EL (cell line): ENCODE measurements at places on chromosomes 3 and 15.

DNA sequence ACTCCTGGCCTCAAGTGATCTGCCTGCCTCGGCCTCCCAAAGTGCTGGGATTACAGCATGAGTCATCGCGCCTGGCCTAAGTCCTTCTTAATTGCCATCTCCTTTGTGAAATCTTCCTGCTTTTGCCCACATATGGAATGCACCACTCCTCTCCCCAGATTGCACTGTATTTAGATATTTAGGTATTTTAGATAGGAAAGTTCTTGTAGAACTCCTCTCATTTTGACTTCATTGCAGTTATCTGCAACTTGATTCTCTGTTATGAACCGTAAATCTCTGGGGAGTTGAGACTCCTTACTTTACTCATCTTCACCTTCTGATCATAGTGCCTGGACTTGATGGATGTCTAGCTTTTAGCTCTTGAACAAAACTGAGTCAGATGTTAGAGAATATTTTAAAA is 150.7 kb downstream of the AKAP13 start:
- peak; percentile 20 for DNase-seq

DNA sequence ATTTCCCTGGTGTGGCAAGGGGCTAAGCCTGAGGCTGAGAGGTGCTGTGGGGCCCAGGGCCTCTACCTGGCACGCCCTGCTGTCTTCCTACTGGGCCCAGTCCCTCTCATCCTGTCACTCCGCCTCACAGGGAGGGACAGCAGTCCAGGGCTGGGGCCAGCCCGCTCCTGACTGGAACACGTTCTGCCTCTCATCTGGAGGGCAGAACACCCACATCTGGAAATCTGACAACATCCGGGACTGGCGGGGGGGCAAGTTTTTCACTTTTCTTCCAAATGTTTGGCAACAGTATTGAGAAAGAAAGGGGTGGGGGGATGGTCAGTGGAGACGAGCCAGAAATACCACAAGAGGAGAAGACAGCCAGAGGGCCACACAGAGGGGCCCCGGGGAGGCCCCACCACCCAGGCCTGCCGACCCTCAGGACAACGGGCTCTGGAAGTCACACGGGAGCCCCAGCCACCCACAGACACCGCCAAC is 1.8 kb upstream of the MYL3 start:
- DNase-seq = peak; percentile 17

DNA sequence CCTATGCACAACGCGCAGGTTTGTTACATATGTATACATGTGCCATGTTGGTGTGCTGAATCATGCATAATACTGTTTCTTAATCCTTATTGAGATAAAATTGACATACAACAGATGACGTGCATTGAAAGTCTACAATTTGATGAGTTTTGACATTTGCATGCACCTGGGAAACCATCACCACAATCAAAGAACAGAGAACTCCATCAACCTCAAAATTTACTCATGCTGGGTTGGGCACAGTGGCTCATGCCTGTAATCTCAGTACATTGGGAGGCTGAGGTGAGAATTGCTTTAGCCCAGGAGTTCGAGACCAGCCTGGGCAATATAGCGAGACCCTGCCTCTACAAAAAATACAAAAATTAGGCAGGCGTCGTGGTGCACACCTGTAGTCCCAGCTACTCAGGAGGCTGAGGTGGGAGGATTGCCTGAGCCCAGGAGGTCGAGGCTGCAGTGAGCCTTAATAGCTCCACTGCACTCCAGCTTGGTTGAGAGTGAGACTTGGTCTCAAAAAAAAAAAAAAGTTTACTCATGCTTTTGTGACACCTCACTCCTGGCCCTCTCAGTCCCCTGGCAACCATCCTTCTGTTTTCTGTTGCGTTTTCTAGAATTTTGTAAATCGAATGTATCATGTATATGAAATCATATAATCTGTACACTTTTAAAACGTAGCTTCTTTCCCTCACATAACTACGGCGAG is 56.6 kb downstream of the BHLHE40 start:
- DNase-seq = no peak

GRCh38 chr3:178381555-178381954 is 154.7 kb upstream of the KCNMB2 start:
- peak; percentile 82 for DNase-seq

GRCh38 chr3:38782148-38782547 is 33.9 kb downstream of the SCN10A start:
- peak; percentile 5 for DNase-seq

GRCh38 chr3:100103558-100104441 is 10.5 kb downstream of the FILIP1L start:
- peak; percentile 81 for DNase-seq

DNA sequence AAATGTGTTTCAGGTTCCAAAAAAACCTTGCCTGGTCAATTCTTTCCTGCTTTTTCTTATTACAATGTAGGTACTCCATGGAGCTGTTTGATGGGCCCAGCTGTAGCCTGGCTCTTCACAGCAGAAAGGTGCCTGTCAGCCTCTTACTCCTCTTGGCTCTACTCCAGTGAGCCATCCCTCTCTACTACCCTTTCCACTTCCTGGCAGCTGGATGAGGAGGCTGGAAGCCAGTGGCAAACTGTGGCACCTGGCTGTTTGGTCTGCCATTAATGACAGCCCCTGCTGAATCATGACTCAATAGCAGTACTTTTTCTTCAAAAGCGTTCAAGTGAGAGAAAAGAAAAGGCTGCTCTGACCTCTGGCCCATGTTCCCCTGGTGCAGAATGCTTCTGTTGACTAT is 618.1 kb downstream of the PYDC2 start:
- DNase-seq = no peak

- no peak for DNase-seq
These were observed 995.9 kb upstream of the CFAP20DC start for GRCh38 chr3:60045686-60046085.

DNA sequence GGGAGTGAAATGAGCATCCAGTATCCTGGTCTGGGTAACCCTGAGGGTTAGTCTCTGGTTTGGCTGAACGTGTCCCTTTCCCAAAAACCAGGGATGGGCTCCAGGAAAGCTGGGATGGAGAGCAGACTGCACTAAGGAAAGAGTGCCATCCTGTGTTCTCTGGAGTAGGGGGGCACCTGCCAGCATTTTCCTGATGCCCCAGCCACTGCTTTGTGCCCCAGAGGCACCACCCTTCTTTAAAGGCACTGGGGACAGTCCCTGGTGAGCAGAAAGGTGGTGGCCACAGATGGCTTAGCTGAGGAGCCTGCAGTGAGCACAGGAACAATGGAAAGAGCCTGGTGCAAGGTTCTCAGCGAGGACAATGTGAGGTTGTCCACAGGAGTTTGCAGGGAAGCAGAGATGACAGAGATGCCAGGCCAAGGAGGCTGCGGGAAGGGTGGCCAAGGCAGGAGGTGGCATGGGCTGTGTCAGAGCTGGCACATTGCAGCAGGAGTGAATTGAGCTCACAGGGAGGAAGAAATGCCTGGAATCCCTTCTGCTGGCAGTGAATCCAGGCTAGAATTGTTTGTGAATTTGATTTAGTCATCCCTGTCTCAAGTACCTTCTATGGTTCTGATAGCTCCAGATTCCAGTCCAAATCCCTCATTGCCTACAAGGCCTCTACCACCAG is 39.9 kb downstream of the AMOTL2 start:
- DNase-seq = peak; percentile 58

- DNase-seq = peak; percentile 78
These were observed 7.7 kb downstream of the CCR2 start for GRCh38 chr3:46361408-46362283.

GRCh38 chr3:129022114-129023007 is 21.3 kb downstream of the EFCC1 start:
- no peak for DNase-seq

GRCh38 chr3:140428380-140428779 is 249.5 kb upstream of the TRIM42 start:
- no peak for DNase-seq

DNA sequence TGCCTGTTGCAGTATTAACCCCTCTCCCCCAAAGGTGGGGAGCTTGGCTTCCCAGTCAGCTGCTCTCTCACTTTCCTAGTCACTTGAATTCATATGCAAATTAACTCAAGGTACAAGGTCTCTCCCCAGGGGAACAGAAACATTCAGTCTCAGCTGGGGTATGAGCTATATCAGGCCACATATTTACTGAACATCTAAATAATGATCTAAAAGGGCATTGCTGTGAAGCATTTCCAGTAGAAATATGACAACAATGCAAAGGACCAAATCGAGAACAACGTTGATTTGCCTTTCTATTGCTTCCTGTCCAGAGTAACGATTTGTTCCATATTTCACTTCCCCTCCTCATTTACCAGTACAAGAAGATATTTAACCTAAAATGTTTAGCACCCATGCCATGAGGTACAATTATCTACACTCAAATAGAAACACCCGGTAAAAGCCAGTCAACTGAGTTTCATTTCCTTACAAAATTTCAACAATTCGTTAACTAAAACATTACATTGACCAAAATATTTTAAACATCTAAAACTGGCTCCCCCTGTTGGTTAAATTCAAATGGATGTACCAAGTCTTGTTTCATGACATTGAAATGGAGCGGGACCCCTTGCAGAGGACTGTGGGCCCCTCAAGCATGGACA is 36.5 kb upstream of the KLHL6 start:
- no peak for DNase-seq

DNA sequence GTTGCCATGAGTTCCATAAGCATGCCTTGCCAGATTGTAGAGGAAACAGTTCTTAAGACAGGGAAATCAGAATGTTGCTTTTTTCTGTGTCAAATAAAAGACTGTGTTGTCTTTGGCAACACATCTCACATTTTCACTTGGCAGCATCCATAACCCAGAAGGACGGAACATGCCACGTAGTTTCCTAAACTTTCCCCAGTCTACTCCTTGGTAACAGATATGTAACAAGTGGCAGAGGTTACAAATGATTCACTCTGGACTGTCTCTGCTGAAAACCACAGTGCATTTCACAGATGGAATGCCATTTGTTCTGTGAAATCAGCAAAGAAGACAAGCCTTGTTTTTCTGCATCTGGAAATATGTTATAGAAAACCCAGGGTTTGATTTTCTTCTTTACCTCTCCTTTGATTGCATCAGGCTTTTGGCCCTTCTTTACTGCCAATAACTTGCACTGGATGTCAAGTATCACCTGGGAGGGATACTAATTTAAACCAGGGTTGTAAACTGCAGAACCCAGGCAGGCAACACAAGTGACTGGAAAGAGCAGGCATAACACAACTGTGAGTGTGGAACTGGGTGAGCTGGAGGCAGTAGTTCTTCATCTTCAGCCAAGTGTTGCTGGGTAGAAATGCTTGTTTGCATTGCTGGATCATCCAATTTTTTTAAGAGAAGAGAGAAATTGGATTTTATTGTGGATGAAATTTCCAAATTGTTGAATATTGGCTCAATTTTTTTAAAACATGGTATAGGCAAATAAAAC is 124.4 kb upstream of the FOXB1 start:
- DNase-seq = peak; percentile 57

DNA sequence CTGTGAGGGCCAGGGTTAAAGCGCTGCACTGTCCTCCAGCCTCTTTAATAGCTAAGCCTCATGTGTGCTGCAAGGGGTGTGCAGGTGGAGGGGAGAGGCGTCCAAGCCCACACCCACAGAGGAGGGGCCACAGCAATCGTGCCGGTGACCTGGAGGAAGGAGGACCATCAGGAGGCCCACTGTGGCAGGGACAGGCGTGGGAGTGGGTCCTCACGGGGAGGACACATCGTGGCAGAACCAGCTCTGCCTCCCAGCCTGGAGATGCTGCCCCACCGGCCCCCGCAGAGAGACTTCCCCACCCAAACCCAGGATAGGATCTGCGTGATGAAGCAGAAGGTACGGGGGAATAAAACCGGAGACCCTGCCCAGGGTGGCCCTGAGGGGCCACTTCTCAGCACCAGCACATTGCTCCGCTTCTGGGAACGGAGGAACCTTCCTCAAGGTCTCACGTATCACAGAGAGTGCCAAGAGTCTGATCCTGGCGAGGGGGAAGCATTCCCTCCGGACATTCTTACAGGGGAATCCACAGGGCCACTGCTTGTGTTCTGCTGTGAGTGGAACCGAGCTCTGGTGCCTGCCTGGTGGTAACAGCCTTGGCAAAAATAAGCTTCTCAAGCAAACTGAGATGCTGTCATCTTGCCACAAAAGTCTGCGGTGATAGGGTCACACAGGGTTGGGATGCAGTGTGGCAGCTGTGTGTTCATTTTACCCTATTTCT is 199.8 kb downstream of the XXYLT1 start:
- no peak for DNase-seq

DNA sequence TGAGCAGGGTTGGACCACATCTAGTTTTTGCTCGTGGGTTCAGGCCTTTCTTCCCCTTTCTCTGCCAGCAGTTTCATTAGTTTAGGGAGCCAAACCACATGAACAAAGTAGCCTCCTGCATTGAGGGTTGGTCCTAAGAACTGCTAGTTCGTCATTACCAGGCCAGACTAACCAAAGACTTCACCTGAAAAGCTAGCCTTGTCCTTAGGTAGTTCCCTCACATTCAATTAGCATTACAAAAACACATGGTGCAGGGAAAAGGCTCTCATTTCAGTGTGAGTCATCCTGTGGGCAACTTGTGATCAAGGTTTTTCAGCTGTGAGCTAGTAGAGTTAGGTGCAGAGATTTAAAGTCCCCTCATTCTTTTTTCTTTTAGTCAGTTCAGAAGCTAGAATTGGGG is 279.3 kb upstream of the CTNNB1 start:
- DNase-seq = peak; percentile 23

GRCh38 chr15:49507261-49507660 is 84.2 kb downstream of the FGF7 start:
- DNase-seq = no peak

DNA sequence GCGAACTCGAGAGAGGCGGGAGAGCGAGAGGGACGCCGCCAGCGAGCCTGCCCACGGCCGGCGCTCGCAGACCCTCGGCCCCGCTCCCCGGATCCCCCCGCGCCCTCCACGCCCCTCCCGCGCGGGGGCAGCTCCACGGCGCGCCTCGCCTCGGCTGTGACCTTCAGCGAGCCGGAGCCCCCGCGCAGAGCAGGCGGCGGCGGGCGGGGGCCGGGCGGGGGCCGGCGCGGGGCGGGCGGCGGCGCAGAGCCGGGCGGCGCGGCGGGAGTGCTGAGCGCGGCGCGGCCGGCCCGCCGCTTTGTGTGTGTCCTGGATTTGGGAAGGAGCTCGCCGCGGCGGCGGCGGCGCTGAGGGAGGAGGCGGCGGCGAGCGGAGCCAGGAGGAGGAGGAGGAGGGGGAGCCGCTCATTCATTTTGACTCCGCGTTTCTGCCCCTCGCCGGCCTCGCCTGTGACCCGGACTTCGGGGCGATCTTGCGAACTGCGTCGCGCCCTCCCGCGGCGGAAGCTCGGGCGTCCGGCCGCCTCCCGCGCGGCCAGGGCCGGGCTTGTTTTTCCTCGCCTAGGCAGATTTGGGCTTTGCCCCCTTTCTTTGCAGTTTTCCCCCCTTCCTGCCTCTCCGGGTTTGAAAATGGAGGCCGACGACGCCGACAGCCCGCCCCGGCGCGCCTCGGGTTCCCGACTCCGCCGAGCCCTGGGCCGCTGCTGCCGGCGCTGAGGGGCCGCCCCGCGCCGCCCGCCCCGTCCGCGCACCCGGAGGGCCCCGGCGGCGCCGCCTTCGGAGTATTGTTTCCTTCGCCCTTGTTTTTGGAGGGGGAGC is 524 bp downstream of the IGF1R start:
- peak; percentile 65 for DNase-seq

- no peak for DNase-seq
These were observed 402.2 kb downstream of the NR2F2 start for GRCh38 chr15:96732704-96733103.

DNA sequence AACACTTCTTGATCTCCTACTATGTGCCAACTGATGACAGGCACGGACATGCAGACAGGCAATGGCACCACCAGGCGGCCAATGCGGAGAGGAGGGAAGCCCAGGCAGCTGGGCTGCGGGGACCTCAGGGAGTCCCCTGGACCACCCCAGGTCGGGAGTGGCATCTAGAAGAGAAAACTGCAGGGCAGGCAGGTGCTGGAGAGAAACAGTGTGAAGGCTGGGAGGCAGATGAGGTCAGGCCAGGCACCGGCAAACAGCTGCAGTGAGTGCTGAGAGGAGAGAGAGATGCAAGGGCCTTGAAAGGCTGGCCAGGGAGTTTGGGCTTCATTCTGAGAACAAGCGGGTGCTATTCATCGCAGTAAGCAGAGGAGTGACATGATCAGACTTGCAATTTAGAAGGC is 29.1 kb downstream of the SLC6A1 start:
- DNase-seq = no peak
